ENCODE measurements at places on chromosomes 7 and 10. TPM values are rescaled to one million over a fixed set of nuclear protein-coding genes. Genes with fewer than 3 reads are reported as not detected.

SMKR1 gene
- total RNA-seq: 2.3 TPM

CYP3A7 gene
- total RNA-seq: not detected

CYP26C1 gene
- total RNA-seq: 0.09 TPM

SPDYE2B gene
- not detected for total RNA-seq

ZPBP gene
- not detected for total RNA-seq

GBX1 gene
- total RNA-seq: 0.16 TPM

AGR3 gene
- total RNA-seq: not detected

TRPV5 gene
- total RNA-seq: not detected

TRPV6 gene
- not detected for total RNA-seq

GHRHR gene
- total RNA-seq: not detected

MEST gene
- total RNA-seq: 1.7 TPM

SDK1 gene
- total RNA-seq: 1.9 TPM

CXCL12 gene
- not detected for total RNA-seq

NPFFR1 gene
- total RNA-seq: not detected

MYOF gene
- total RNA-seq: 40.0 TPM

ARHGEF35 gene
- 5.1 TPM for total RNA-seq

ETV1 gene
- 0.32 TPM for total RNA-seq

CDHR1 gene
- 1.1 TPM for total RNA-seq
